ENCODE measurements at places on chromosomes 5 and 9.

- peak; percentile 91 for DNase-seq
Measured at GRCh38 chr5:115657881-115658233, 32.0 kb upstream of the TMED7 start.

- DNase-seq, result peak; percentile 62
Measured at GRCh38 chr9:14313951-14314423, at the start of gene NFIB. NFIB (minus strand) TSS chr9:14314141; CDS start chr9:14313511, 630 bp downstream.

DNA sequence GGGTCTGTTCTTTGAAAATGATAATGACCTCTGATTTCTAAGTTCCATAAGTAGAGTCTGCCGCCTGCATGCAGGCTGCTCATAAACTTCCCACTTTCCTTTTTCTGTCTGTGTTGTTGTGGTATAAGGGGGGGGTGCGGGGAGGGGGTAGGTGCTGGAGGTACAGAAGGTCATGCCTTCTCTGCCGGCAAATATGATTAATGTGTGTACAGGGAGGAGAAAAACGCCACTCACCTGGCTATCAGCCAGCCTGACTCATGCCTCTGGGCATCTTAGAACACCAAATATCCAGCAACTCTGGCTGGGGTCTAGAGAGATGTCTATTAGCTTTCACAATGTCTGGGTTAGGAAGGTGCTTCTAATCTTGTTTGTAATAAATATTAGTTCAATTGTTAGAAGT is 128.3 kb downstream of the EFNA5 start:
- DNase-seq, result peak; percentile 97

GRCh38 chr5:108334225-108334624 is 47.7 kb downstream of the FBXL17 start:
- DNase-seq, result no peak

DNA sequence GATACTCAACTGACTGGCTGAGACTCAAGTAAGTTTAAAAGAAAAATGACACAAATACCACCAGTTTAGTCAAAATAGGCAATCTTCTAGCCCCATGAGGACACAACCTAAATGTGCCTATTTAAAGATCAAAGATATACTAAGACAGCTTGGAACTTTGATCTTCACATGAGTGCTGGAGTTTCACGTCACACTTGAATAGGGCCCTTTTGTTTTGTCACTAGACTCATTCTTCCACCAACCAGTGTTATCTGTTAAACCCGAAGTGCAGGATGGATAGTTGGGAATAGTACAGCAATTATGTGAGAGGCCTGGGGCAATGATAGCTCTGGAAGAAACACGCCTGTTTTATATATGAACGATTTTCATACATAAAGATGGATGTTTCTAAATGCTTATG is 792.8 kb upstream of the NUDT12 start:
- no peak for DNase-seq

DNA sequence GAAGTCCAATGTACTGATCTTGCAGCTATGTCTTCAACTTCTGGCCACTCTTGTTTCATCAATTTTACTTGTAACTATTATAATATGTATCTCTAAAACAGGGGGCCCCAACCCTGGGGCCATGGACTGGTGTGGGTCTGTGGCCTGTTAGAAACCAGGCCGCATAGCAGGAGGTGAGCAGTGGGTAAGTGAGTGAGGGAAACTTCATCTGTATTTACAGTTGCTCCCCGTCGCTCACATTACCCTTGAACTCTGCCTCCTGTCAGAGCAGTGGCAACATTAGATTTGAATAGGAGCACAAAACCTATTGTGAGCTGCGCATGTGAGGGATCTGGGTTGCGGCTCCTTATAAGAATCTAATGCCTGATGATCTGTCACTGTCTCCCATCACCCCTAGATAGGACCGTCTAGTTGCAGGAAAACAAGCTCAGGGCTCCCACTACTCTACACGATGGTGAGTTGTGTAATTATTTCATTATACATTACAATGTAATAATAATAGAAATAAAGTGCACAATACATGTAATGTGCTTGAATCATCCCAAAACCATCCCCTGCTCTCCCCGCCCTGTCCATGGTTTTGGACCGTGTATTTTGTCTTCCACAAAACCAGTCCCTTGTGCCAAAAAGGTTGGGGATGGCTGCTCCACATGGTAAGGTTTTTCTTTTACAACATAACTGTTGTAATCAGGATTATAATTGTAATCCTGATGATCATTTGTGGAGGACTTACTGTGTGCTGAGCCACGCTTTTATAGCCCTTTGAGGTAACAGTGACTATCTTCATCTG is 26.9 kb upstream of the SH3PXD2B start:
- no peak for DNase-seq

DNA sequence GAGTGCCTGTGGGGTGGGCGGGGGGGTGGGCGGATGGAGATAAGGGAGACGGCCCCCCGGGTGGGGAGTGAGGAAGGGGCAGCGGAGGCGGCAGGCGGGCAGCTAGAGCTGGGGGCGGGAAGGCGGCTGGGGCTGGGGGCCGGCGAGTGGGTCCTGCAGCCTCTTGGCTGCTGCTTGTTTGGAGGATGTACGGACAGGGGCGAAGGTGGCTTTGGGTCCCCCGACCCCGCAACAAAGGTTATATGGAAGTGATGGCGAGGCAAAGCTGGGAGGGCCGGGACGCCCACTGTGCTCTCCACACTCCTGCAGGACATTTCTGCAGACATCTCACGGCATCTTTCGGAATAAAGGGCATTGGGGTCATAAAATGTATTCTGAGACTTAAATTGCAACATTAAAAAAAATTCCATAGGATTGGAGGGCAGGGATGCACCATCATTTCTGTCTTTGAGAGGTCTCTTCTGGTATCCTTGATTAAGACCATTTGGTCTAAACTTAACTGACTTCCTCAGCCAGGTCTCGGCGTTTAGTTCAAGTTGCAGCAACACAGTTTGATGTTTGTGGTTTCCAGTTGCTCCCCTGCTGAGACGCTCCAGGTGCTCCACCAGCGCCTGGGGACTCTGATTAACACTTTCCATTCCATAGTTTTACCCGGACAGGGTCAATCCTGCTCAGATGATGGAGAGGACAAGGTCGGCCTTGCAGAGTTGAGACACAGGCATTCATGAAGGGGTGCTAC is 101.6 kb upstream of the SSBP2 start:
- peak; percentile 66 for DNase-seq
